ENCODE measurements at places on chromosomes 12 and 14.

DNA sequence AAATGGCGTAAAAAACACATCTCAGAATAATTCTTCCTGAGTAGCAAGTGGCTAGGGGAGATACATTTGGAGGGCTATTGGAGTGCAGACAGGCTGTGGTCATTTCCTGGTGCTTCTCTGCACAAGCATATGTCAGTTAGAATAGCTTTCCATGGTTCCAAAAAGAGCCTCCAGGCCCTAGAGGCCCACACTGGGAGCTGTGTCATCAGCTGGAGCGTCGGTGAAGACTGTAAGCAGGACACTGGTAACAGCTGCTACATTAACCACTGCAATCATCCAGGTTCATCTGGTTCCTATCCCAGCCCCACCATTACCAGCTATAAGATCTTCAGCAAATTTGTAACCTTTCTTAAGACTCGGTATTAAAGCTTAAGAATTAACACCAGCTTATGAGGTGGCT lies 31.7 kb upstream of the APPL2 start:
- DNase-seq = no peak

GRCh38 chr14:97185186-97185585 lies 388.0 kb downstream of the VRK1 start:
- DNase-seq = no peak

DNA sequence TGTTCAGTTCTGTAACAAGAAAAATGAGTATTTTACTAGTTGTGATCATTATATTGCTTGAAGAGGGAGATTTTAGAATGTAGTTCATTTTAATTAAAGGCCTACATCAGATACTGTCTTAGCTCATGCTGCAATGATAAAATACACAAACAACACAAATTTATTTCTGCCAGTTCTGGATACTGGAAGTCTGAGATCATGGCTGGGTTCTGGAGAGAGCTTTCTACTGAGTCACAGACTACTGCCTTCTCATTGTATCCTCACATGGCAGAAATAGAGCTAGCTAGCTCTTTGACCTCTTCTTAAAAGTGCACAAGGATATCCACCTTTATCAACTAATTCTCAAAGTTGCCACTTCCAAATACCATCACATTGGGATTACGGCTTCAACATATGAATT lies 53.8 kb downstream of the MIS18BP1 start:
- peak; percentile 5 for DNase-seq

DNA sequence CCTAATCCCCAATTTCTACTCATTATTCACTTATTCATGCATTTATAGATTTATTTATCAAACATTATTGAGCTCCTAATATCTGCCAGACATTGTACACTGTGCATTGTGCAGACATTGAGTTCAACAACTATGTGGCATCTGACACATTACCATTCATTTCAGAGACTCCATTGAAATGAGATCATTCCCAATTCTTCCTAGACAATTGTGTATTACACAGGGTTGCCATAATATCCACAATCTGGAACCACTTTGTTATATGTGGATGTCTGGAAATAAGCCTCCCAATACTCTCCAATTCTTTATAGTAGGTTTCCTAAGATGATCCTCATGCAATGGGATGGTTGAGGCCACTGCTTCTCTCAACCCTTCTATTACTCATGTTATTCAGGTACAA lies 165.0 kb downstream of the OTOGL start:
- DNase-seq = no peak

DNA sequence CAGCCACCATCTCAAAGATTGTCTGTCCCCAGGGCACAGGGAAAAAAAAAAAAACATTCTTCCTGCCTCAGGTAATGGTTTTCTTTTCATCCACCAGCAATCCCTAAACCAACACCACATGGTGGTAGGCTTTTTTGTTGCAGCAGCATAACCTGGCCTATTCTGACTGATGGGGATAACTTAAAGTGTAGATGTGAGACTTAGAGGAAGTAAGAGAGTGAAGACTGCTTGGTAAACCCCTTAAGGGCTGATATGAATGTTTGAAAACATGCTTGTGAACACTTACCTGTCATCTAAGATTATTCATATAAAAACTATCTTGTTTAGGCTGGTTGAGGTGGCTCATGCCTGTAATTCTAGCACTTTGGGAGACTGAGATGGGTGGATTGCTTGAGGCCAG lies 130.2 kb upstream of the RAP1B start:
- DNase-seq = no peak

GRCh38 chr14:96109596-96110355 lies 70.6 kb downstream of the C14orf132 start:
- DNase-seq = no peak

- DNase-seq = no peak
These were observed 11.3 kb upstream of the KRT8 start for GRCh38 chr12:52916216-52916615.

DNA sequence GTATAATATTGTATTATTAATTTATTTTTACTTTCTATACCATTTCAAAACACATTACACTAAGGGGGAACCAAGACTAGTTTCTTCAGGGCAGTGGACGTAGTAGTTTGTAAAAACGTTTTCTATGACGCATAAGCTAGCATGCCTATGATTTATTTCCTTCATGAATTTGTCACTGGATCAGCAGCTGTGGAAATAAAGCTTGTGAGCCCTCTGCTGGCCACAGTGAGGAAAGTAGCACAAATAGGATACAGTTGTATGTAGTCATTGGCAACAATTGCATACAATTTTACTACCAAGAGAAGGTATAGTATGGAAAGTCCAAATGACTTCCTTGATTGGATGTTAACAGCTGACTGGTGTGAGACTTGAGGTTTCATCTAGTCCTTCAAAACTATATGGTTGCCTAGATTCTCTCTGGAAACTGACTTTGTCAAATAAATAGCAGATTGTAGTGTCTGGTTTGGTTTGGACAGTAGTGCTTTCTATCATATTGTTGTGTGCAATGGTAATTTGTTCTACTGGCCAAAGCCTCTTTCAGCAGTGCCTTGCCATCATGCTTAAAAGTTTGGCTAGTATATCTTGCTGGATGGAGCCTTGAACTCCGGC lies 24.3 kb upstream of the PLEKHD1 start:
- DNase-seq = peak; percentile 69

- no peak for DNase-seq
These were observed 32.5 kb downstream of the FBXO34 start for GRCh38 chr14:55303691-55304145.

GRCh38 chr12:87809916-87810315 lies 219.3 kb downstream of the C12orf50 start:
- no peak for DNase-seq

DNA sequence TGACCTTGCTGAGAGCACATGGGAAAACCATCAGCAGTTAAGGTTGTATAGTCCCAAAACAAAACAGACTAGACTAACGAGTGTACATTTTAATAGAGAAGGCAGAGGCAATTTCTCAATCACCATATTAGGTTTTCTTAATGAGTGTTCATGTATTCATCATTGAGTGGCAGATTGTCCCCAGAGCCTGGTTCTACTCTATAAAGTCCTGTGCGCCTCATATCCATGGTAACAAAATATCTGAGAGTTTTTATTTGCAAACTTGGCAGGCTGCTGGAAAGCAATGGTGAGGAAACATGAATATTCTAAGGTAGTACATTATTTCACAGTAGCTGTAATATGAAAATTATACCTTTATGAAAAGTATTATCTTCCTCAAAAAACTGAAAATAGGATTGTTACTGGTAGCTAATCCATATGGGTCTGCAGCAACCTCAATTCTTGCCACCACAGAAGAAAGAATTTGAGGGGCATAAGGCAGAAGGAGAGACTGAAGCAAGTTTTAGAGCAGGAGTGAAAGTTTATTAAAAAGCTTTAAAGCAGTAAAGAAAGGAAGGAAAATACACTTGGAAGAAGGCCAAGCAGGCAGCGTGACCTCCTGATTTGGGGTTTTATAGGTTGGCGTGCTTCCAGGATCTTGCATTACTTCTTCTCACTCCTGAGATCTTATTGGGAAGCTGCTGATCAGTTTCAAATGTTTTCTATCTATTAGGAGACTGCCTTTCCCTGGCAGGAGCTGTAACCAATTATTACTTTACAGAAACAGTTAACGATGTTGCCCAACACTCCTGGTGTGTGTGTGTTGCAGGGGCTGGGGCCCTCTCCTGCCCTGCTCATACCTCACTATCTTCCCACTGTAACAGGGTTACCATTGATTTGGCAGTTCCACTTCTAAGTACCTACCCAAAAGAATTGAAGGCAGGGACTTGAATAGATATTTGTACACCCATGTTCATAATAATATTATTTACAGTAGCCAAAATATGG lies 154.0 kb upstream of the NUDT4 start:
- DNase-seq = no peak

GRCh38 chr12:132367071-132367851 lies 37.9 kb upstream of the GALNT9 start:
- no peak for DNase-seq

DNA sequence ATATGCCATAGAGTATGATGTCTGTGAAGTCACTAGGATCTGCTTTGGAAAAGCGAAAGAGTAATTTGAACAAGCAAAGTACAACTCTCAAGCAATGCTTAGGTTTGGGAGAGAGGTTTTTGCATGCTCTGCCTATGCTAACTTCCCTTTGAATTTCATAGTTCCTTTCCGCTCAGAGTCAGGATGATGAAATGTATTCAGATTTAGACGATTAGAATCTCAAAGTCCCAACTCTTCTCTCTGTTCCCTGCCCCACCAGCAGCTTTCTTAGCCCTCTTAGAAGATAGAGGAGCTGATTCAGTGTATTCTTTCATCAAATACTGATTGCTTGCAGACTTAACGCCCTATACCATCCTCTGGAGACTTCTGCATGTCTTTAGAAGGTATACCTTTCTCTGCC lies 11.5 kb downstream of the RAB5B start:
- no peak for DNase-seq

- DNase-seq = no peak
These were observed 13.1 kb upstream of the CLEC7A start for GRCh38 chr12:10142976-10143589.

GRCh38 chr12:122560138-122560537 lies 33.1 kb downstream of the KNTC1 start:
- DNase-seq = no peak

GRCh38 chr12:20863056-20863455 lies 52.6 kb downstream of the SLCO1B3 start:
- DNase-seq = no peak
